ENCODE measurements at places on chromosomes 11 and 22.

DNA sequence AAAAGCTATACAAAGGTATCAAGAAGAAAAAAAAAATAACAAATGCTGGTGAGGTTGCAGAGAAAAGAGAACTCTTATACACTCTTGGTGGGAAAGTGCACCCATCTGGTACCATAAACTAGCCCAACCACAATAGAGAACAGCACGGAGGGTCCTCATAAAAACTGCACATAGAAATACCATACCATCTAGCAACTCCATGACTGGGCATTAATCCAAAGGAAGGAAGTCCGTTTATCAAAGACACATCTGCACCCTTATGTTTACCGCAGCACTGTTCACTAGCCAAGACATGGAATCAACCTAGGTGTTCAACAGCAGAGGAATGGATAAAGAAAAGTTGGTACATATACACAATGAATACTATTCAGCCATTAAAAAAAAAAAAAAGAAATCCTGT, 10.8 kb upstream of the CLDN5 start:
- no peak for DNase-seq

DNA sequence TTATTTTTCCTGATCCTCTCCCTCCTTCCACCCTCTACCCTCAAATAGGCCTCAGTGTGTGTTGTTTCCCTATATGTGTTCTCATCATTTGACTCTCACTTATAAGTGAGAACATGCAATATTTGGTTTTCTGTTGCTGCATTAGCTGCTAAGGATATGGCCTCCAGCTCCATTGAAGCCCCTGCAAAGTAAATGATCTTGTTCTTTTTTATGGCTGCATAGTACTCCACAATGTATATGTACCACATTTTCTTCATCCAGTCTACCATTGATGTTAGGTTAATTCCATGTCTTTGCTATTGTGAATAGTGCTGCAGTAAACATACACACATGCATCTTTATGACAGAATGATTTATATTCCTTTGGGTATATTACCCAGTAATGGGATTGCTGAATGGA, 13.3 kb upstream of the RASSF10 start:
- no peak for DNase-seq

DNA sequence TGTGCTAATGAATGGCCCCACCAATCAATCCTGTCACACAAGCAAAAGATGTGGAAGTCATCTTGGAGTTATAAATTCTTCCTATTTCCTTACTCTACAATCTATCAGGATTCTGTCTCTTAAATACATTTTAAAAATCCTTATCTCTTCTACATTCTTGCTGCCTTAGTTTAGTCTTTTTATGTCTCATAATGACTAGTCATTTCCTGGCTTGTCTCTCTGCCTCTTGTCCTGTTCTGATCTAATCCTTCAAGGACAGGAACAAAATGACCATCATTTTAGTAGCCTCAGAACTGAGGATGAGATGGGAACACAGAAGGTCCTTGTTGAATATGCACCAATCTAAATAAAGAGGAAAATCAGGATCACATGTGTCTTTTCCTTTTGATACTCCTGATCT, 56.6 kb upstream of the LIN7C start:
- DNase-seq = no peak

GRCh38 chr11:73564903-73565302, 33.0 kb downstream of the FAM168A start:
- no peak for DNase-seq

DNA sequence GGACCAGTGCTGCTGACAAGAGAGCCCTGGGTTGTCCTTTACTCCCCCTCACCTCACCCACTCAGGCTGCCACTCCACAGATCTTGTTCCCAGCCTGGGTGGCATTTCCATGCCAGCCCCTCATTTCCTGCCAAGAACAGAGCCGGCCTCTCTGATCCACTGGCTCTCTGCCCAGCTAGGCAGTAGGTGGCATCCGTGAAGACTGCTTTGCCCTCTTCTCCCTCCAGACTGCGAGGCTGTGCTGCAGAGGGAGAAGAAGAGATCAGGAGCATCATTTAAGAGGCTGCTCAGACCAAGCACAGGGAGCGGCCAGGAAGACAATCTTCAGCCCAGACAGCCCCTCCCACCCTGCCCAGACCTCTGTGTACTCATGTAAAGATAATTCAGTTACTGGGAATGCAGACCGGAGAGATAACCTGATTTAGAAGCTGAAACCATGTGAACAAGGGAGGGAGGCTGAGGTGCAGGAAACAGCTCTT, 126.9 kb upstream of the NCAM1 start:
- DNase-seq = no peak

GRCh38 chr11:60780774-60781173, 4.4 kb upstream of the MS4A10 start:
- no peak for DNase-seq

DNA sequence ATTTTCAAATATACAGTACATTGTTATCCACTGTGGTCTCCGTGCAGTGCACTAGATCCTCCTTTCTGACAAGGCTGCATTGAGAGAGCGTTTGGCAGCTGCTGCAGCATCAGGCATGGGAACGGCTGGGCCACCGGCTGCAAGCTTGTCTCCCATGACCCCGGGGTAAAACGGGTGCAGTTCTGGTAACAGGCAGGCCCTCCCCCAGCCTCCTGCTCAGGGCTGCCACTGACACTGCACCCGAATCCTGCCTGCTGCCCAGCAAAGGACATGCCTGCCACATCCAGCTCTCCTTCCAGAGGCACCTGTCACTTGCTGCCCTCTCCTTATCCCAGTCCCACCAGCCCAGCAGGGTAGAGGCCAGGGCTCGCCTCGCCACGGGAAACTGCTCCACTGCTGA, 124.5 kb upstream of the TMEM45B start:
- DNase-seq = no peak

DNA sequence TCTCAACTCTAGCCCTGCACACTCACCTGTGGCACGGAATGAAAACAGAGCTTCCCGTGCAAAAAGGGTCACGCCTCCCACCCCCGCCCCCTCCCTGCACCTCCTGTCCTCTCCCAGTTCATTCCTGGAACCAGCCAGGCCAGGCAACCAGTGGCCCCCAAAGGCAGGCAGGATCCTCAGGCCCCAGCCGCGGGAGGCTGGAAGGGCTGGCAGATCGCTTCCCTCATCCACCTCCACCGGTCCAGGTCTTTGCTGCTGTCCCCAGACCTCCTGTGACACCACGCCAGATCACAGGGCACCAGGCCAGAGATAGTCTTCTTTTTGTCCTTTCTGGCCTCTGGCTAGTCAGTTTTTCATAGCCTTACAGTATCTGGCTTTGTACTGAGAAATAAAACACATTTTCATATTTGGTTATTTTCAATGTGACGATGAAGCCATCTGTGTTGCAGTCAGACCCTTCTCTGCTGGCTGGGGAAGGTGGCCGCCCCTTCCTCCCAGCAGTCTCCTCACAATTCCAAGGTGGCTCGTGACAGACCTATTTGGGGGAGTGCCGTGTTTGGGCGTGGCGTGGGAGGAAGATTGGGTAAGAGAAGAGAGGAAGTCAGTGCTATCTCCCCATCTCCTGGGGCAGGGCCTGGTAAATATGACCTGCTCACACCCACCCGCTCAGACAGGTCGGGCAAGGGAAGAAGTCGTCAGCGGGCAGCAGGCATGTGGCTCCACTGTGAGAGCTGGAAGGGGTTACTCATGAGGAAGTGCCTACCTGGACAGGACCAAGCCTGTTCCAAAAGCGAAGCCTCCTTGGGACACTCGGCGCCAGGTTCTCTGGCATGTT, 9.1 kb downstream of the SSH3 start:
- peak; percentile 40 for DNase-seq

DNA sequence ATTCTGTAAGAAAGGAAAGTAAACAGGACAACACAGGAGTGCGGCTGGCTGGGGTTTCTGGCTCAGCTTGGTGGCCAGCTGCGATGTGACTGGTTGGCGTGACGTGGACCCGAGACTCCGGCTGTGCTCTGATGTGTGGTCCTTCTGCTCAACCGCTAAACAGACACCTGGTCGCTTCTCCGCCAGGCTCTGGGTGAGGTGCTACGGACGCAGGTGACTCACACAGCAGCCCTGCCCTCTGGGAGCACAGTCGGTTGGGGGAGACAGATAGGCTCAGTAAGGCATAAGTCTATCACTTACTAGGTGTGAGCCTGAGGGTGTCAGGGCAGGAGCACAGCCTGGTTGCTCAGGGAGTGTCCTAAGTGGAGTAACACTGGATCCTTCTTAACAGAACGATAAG, 8.2 kb downstream of the RTL6 start:
- DNase-seq = no peak

DNA sequence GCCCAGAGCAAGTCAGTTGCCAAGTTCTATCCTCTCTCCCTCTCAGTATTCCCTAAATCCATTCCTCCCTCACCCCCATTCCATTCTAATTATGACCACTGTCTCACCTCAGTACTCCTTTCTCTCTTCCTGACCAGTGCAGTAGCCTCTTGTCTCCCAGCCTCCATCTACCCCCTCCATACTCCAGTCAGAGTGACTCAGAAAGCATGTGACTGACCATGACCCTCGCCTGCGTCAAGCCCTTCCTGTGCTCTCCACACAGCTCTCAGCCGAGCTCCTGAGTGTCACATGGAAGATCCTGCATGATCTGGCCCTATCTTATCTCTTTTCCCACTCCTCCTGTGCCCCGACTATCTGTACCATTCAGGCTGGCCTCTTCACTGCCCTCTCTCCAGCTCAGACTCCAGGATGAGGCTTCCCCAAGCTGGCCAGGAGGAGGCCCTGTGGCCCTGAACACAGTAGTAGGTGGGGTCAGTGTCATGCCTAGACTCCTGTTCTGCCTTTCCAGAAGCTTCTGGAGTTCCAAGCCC, 42.6 kb downstream of the NEU3 start:
- no peak for DNase-seq

DNA sequence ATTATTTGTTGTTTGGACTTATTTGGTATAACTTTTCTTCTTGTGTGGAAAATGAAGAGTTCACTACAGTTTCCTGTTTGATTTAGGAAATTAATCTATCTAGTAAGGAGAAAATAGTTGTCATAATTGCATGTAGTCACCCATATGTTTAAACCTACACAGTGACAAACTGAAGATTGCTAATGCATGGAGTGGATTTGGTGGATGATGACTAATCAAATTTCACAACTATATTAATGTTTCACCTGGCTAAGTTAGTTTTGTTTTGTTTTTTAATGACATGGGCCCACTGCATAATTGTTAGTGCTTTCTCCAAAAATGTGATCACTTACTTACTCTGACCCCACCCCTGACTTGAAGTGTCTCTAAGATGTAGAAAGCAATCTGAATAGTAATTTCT, 170.6 kb downstream of the DYNC2H1 start:
- DNase-seq = no peak

DNA sequence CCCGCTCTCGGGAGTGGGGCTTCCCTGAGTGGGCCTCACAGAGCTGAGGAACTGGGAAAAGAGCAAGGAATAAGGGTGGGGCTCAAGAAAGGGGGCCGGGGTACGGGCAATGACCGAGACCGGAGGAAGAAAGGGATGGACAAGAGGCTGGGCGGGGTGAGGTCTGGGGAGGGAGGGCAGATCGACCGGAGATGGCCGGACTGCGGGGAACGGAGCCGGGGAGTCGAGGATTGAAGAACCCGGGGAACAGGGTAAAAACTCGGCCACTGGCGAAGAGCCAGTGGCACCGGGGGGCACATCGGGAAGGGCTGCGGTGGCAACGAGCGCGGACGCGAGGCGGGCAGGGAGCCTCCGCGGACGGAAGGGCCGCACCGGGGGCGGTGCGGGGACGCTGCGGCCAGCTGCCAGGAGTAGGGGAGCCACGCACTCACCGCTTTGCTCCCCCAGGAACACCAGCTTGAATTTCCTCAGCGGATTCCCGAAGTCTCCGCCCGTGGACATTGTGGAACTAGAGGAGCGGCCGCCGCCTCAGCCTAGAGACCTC, 667 bp downstream of the RAB6A start:
- no peak for DNase-seq

- no peak for DNase-seq
Observed at GRCh38 chr11:111414267-111414931, 35.3 kb upstream of the POU2AF1 start.

GRCh38 chr11:25357133-25357532, 860.3 kb downstream of the LUZP2 start:
- DNase-seq = no peak

DNA sequence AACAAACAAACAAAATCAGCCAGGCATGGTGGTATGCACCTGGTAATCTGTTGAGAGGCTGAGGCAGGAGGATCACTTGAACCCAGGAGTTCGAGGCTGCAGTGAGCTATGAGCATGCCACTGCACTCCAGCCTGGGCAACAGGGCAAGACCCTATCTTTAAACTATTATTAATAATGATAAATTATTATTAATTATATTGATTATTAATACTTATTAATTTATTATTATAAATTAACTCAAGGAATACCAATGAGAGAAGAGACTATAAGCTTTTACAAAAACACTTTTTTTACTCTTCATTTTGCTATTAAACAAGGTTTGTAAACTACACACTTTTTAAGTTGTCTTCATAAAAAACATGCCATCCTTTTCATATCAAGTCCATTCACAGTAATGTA, 97.7 kb upstream of the APOA1 start:
- no peak for DNase-seq

- DNase-seq = no peak
Observed at GRCh38 chr22:19826619-19826950, 28.1 kb downstream of the GNB1L start.

GRCh38 chr22:31241200-31241599, 29.1 kb downstream of the LIMK2 start:
- no peak for DNase-seq

DNA sequence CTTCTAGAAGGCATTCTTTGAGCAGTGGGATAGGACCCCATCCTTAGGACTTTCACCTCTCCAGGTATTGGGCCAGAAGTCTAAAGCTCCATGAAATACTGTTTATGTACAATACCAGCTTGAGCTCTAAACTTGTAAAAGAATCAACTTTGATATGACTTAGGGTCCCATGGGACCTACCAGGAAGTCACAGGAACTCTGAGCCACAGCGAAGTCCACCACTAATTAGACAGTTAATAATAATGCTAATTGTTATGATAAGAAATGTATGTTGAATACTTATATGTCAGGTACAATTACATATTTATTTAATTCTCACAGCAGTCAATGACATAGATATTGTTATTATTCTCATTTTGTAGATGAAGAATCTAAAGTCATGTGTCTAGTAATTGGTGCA, 35.3 kb downstream of the STIM1 start:
- DNase-seq = no peak

Data from T-helper 9 cell (primary cell).